ENCODE measurements at places on chromosomes 1 and 21. TPM values are rescaled to one million over a fixed set of nuclear protein-coding genes. Genes with fewer than 3 reads are reported as not detected.

The TOMM20 gene
- 65.7 TPM for total RNA-seq

The MNDA gene
- not detected for total RNA-seq

The OR2W3 gene
- total RNA-seq: not detected

The UTP25 gene
- total RNA-seq: 6.9 TPM

The ACKR1 gene
- 0.17 TPM for total RNA-seq

The LCE3D gene
- not detected for total RNA-seq

The MCOLN3 gene
- total RNA-seq: not detected

The C1orf94 gene
- not detected for total RNA-seq

The PDZK1IP1 gene
- 0.42 TPM for total RNA-seq

The TIAM1 gene
- total RNA-seq: 0.85 TPM

The GJA4 gene
- total RNA-seq: 54.3 TPM

The PGLYRP3 gene
- total RNA-seq: not detected

The CTNNBIP1 gene
- total RNA-seq: 90.9 TPM

The B4GALT3 gene
- total RNA-seq: 24.8 TPM

The DEPDC1 gene
- total RNA-seq: 39.3 TPM

The AK2 gene
- total RNA-seq: 212 TPM

The HLX gene
- total RNA-seq: 20.8 TPM

The TTLL10 gene
- not detected for total RNA-seq

The HSF2BP gene
- total RNA-seq: 0.65 TPM

The FCRL1 gene
- total RNA-seq: not detected

The CR2 gene
- not detected for total RNA-seq

The AUNIP gene
- total RNA-seq: 2.0 TPM

The ITGB3BP gene
- 21.0 TPM for total RNA-seq

The USP1 gene
- 51.7 TPM for total RNA-seq

The BNIPL gene
- total RNA-seq: 0.33 TPM

The KLHDC8A gene
- not detected for total RNA-seq

The ADCY10 gene
- total RNA-seq: not detected

The AQP10 gene
- not detected for total RNA-seq

The ITLN2 gene
- total RNA-seq: not detected

All from dermis blood vessel endothelial cell (primary cell).